GM23248 (cell line): ENCODE measurements at places on chromosomes 7 and 10. TPM values are rescaled to one million over a fixed set of nuclear protein-coding genes. Genes with fewer than 3 reads are reported as not detected.

DNA sequence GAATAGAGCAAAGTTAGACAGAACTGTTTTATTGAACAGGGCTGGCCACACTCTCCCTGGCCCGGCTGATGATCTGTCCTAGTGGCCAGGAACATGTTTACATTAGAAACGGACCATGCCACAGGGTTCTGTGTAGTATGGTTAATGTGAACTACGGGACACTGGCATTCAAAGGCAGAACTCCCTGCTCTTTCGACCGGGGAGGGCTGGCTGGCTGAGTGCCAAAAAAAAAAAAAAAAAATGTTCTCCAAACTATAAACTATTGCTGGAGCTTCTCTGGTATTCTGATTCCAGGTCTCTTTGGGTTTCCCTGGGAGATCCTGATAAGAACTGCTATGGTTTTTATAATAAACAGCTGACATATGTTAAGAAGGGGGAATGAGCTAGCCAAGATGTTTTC is 1262.6 kb upstream of the SORCS1 start:
- DNase-seq, result no peak

GRCh38 chr10:6009150-6009549 is 31.8 kb upstream of the IL15RA start:
- peak; percentile 86 for DNase-seq

- DNase-seq, result peak; percentile 74
Observed at GRCh38 chr10:102673819-102674511, 29.7 kb downstream of the TRIM8 start.

- DNase-seq, result peak; percentile 1
Observed at GRCh38 chr10:59708816-59709394, 745 bp downstream of the SLC16A9 start.

DNA sequence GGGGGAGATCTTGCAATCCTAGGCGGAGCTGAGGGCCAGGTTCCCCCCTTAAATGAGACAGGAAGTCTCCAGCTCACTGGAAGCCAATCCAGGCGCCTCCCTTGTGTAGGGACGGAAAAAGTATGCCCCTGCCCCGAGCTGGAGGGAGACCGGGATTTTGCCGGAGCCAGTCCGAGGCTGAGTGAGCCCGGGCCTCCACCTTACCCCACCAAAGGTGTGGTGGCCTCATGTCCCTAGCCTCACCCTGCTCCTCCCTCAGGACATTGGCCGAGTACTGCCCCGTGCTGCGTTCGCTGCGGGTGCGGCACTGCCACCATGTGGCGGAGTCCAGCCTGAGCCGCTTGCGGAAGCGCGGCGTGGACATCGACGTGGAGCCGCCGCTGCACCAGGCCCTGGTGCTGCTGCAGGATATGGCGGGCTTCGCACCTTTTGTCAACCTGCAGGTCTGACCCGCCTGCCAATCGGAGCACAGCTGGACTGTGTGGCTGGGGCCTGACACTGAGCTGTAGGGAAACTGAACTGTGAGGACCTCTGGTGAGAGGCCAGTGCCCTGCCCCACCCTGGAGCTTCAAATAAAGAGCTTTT is 2.0 kb downstream of the FBXL15 start:
- peak; percentile 92 for DNase-seq

Gene BAG3
- 18.1 and 20.0 TPM in 2 replicates for total RNA-seq

Gene PRRT4
- not detected in 2 replicates for total RNA-seq

Gene MMD2
- not detected in 2 replicates for total RNA-seq

Gene RNF148
- total RNA-seq, result 0.25 TPM in 1 of 2 replicates, not detected in the other

Gene NCF1
- total RNA-seq, result not detected in 2 replicates

Gene OIT3
- not detected in 2 replicates for total RNA-seq

DNA sequence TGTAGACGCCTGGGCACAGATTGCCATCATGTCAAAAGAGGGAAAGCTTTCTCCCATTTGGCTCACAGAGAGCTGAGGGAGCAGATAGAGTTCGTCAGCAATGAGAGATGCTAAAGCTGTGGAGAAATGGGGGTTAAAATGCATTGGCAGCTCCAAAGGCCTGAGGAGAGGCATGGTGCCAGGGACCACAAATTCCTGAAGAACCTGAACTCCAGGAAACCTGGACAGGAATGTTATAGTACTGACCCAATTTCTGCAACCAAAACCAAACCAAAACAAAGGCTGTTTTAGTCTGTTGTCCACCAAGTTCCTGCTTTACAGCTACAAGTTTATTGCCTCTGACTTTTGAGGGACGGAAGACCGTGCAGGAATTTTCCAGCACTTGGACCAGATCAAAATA is 575.7 kb downstream of the REEP3 start:
- DNase-seq, result no peak
